Stimulated activated CD4-positive, alpha-beta T cell treated with anti-CD3 and anti-CD28 coated beads, Interleukin-1b, Interleukin-23, amount 100 ng/mL, for 24 hours (primary cell): ENCODE measurements at places on chromosomes 6 and 20.

DNA sequence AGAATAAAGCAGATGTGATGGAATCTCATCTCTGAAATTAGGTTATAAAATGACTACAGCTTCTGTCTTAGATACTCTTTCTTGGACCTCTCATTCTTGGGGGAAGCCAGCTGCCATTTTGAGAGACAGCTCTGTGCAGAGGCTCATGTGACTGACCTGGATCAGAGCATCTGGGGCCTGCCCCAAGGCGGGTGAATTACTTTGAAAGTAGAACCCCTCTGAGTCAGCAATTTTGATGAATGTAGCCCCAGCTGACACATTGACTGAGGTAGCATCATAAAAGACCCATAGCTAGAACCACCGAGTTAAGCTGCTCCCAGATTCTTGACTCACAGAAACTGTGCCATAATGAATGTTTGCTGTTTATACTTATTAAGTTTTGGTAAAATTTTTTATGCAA, 124.5 kb downstream of the THEMIS start:
- DNase-seq = no peak

DNA sequence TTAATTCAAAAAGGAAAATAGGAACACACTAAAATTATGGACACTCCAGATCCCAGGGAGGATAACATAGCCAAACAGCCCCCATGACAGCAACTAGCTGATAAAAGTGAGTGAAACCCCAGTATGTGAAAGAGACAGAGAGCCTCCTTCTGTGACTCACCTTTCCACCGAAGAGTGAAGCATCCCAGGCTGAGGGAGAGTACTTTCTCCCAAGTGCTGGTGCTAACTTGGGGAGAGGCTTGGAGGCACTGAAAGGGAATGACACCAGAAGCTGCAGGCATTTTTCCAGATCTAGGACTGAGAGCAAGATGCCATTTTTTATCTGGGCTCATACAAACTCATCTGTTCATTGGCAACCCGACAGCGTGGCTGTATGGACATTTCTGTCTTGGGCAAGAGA, 339.8 kb downstream of the HTR1B start:
- no peak for DNase-seq

DNA sequence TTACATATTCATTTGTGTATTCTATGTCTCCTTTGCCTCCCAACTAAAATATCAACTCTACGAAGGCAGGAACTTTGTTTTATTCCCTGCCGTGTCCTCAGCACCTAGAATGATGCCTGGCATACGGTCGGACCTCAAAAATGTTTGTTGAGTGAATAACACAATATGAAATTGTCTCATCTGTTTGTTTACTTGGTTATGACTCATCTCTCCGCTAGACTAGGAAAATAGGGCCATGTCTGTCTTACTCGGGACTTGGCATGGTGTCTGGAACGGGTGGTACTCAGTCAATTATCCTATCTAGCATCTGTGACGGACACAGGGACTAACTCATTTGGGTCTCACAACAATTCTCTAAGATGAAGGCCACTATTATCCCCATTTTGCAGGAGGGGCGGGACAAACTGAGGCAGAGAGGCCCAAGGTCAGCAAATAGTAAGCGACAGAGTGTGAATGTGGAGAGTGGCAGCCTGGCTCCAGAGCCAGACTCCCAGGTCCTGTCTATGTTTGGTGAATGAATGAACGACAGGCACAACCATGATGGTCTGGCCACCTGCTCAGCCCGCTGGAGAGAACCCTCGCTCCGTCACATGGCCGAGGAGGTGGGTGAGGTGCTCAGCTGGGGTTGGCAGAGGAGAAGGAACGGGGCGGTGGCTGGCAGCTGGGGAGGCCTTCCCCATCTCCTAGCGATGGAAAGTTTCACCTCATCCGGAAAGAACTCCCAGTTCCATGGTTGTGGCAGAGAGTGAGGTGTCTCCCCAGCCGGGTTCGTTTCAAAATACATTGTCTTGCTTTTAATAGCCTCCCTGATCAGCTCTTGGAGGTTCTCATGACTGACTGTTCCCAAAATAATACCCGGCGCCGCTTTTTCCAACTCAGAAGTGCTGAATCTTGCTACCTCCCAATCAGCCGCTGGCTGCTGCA, 27.6 kb upstream of the NFATC2 start:
- no peak for DNase-seq

DNA sequence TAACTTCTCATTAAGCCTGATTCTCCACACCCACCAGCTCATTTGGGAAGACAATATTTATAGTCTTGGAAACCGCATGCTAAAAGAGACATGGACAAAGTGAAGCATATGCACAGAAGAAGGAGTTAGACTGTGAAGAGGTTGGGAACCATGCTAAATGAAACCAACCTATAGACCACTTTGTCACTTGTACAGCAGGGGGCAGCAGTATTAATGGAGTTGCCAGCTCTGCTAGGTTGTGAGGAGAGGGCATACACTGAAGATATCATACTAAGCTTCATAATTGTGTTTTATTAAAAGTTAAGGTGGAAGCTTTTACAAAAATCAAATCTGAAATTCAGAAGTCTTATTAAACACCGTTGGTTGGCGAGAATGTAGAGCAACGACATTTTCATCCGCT, 38.3 kb upstream of the HMGCLL1 start:
- no peak for DNase-seq

GRCh38 chr20:45467861-45468260, 1.7 kb upstream of the WFDC2 start:
- DNase-seq = no peak

GRCh38 chr6:20438462-20439070, 36.9 kb downstream of the E2F3 start:
- no peak for DNase-seq

- DNase-seq = no peak
Observed at GRCh38 chr6:90354961-90355360, 58.3 kb upstream of the BACH2 start.

GRCh38 chr6:167093922-167094432, 28.9 kb upstream of the CCR6 start:
- peak; percentile 42 for DNase-seq

- no peak for DNase-seq
Observed at GRCh38 chr6:131002661-131002980, 60.4 kb downstream of the EPB41L2 start.
